ENCODE measurements at places on chromosomes 7 and 10. TPM values are rescaled to one million over a fixed set of nuclear protein-coding genes. Genes with fewer than 3 reads are reported as not detected.

The LIPK gene
- total RNA-seq: not detected

The SFTPA2 gene
- not detected for total RNA-seq

The EVX1 gene
- total RNA-seq: not detected

The PHKG1 gene
- 1.2 TPM for total RNA-seq

The SUV39H2 gene
- total RNA-seq: 13.8 TPM

The PRXL2A gene
- 0.98 TPM for total RNA-seq

The CDC14C gene
- 0.11 TPM for total RNA-seq

The ACBD7 gene
- total RNA-seq: 0.98 TPM

All from placental epithelial cell (primary cell).